ENCODE measurements at places on chromosomes 1 and 21.
A peak's percentile ranks its signal among the peaks of the same experiment; 100 is the strongest.

- DNase-seq, result no peak
Measured at GRCh38 chr1:228236744-228237143, 28.9 kb downstream of the OBSCN start.

- DNase-seq, result peak; percentile 67
Measured at GRCh38 chr1:27598902-27599528, 4.9 kb downstream of the AHDC1 start.

- DNase-seq, result no peak
Measured at GRCh38 chr1:206004826-206005225, 1.6 kb upstream of the RAB7B start.

GRCh38 chr1:46134660-46135331, 2.4 kb upstream of the PIK3R3 start:
- no peak for DNase-seq

GRCh38 chr1:89735479-89735878, 85.4 kb upstream of the LRRC8D start:
- DNase-seq, result no peak

DNA sequence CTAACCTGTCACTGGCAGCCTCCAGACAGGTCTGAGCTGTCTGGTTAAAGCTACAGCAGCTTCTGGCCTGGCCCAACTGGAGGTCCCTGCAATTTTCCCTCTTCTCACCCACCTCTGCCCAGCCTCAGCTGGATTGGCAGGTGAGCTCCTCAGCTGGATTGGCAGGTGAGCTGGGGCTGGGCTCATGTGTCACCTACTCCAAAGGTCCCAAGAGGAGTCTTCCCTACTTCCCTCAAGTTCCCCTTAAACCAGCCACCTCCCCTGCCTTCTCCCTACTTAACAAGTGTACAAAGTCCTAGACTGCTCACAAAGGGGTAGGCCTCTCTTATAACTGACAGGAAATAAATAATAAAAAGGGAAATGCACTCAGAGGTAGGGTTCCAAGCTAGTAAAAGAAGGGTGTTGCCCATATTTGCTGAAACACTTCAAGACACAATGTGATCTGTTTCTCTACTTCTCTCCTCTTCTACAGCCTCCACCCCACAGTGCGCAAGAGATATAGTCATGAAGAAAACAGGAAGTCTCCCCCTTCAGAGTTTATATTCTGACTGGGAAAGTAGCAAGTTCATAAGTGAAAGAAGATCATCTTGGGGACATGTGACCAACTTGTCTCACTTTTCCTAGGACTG, at the start of gene GPA33:
Gene GPA33, minus strand, starts transcription at position 64 of the 629 bp plus-strand sequence. CDS start 90 bp downstream, outside the sequence.
- no peak for DNase-seq

DNA sequence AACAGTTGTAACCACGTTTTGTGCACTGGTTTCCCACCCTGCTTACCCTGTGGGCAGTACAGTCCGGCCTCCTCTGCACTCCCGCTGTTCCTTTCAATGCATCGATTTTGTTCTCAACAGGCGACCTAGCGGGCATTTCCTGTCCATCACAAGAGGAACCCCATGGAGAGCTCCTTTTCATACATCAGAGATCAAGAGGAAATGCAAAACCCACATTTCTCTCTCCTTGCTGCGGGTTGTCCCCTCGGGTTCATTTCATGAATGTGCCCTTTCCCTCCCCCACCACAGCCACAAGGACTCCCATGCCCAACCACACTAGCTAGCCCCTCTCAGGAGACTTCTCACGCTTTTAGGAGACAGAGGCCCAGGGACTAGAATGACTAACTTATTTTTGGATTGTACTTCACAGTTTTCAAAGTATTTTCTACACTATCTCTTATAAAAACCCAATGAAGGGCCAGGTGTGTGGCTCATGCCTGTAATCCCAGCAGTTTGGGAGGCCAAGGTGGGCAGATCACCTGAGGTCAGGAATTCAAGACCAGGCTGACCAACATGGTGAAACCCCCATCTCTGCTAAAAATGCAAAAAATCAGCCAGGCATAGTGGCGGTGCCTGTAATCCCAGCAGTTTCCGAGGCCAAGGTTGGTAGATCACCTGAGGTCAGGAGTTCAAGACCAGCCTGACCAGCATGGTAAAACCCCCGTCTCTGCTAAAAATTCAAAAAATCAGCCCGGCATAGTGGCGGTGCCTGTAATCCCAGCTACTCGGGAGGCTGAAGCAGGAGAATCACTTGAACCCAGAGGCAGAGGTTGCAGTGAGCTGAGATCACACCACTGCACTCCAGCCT, 18.4 kb downstream of the ATP1A4 start:
- no peak for DNase-seq
